Skin of body (tissue), 3 donors: ENCODE measurements at places on chromosomes 12 and 14.

- no peak for DNase-seq
Measured at GRCh38 chr12:120473807-120474615, 4.5 kb upstream of the SRSF9 start.

DNA sequence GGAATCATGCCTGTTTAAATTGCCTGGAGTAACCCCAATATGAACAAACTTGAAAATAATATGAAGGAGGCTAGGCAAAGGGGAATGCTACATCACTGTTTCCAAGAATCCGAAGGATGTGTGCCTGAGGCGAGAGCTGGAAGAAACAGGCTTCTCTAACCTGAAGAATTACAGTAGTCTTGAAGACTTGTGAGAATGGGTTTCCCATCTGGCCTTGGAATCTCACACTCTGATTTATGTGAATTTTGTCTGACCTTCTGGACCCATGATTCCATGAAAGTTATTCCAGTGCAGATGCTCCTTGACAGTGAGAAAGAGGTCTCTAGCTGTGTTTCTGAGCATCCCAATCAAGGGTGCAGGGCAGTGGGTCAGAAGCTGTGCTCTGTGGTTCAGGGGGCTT lies 122.1 kb upstream of the PARP11 start:
- no peak for DNase-seq

- DNase-seq: no peak
Measured at GRCh38 chr12:18492372-18493025, 231.2 kb downstream of the PIK3C2G start.

GRCh38 chr14:22845821-22846625 lies 9.6 kb downstream of the MMP14 start:
- DNase-seq: no peak

DNA sequence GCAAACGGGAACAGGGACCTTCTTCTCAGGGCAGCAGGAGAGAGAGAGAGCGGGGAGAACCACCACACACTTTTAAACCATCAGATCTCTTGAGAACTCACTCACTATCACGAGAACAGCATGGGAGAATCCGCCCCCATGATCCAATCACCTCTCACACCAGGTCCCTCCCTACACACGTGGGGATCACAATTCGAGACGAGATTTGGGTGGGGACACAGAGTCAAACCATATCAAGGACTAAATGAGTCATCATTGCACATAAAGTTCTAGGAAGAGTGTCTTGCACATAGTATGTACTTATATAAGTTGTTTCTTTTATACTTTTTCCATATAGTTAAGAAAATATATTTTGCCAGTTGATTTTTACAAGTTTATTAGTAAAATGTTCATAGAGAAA lies 17.6 kb upstream of the NTN4 start:
- no peak for DNase-seq

- DNase-seq: no peak
Measured at GRCh38 chr12:59624732-59625460, 29.1 kb downstream of the SLC16A7 start.

DNA sequence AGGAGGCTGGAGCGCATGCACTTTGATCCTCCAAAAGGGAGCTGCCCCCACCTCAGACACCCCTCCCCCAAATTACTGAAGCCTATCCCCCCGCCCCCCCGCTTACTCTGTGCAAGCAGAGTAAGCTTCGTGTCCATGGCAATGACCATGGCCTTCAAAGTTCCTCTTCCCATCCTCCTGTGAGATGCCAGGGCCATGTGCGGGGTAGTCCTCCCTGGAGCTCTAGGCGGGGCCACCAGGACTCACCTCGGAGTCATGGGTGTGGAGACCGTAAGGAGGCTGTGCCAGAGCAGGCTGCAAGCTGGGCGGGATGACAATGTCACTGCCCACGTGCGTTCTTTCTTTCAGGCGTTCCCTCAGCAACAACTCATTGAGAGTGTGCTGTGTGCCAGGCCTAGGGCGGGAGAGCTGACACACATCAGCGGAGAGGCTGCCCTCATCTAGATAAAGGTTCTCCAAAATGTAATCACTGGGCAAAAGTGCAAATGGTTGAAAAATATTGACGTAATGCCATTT lies 66.8 kb downstream of the C14orf132 start:
- DNase-seq: no peak

- DNase-seq: no peak
Measured at GRCh38 chr14:62409169-62409568, 636.1 kb downstream of the KCNH5 start.

DNA sequence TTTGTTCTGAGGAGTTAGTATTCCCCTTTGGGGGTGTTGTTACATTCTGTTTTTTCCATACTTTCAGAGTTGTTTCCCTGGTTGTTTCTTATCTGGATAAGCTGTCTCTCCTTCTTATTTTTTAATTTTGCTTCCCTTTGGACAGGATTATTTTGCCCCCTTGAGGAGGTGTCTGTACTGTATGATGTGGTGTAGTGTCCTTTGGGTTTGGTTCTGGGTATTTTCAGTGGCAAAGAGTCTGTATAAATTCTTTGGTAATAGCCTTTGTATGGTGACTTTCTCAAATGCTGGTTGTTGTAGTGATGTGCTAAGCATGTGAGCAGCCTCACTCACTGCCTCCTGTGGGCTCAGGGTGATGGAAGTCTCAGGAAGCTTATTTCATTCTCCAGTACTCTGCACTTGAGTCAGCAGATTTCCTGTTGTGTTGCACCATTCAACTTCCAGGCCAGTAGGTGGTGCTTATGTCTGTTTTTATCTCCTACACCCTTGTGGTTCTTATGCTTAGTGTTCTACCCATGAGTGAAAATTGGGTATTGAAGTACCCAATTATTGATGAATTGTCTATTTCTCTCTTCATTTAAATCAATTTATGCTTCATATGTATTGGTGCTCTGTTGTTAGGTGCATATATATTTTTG lies 103.3 kb upstream of the PMCH start:
- DNase-seq: no peak

- DNase-seq: no peak
Measured at GRCh38 chr14:79967001-79967400, 244.3 kb downstream of the DIO2 start.

GRCh38 chr12:25940886-25941285 lies 17.6 kb upstream of the RASSF8 start:
- DNase-seq: no peak

DNA sequence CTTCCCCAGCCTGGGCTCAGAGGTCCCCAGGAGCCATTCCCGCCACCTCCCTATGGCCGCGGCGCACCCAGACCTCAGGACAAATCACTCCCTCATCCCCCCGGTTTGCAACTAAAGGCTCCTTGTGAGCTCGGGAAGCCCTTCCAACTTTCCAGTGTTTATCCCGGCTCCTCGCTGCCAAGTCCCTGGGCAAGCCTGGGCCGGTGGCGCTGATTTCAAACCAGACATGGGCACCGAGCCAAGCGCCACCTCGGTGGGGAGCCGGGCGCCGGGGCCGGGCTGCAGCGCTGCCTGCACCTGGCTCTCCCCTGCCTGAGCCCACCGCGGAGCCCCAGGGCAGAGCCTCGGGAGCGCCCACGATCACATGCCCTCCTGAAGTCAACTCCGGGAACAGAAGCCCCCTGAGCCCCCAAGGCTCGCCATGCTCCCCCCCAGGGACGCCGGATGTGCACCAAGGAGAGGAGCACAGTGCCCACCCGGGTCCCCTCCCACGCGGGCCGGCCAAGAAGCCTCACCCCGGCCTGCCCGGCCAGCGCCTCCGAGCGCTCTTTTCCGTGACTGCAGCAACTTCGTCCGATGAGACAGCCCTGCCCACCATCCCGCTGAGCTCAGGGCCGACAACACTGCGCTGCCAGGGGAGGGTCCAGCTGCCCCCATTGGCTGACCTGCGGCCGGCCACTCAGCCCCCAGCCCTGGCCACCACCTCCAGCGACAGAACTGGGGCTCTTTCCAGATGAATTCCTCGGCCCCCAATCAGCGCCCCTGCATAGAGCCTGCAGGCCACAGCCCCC lies 50.0 kb downstream of the NCOR2 start:
- DNase-seq: peak; percentile 58

DNA sequence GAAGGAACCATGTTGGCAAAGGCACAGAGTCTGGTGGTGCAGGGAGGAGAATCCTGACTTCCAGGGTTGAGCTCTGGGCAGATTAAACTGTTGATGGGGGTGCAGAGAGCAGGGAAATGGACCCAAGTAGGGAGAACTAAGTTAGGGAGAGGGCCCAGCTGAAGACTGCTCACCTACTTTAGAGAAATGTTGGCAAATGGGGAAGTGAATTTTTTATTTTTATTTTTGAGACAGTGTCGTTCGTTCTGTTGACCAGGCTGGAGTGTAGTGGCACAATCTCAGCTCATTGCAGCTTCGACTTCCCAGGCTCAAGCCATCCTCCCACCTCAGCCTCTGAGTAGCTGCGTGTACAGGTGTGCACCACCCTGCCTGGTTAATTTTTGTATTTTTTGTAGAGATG lies 32.1 kb upstream of the TUBA1A start:
- DNase-seq: no peak

GRCh38 chr12:32240831-32241230 lies 134.2 kb downstream of the BICD1 start:
- no peak for DNase-seq

DNA sequence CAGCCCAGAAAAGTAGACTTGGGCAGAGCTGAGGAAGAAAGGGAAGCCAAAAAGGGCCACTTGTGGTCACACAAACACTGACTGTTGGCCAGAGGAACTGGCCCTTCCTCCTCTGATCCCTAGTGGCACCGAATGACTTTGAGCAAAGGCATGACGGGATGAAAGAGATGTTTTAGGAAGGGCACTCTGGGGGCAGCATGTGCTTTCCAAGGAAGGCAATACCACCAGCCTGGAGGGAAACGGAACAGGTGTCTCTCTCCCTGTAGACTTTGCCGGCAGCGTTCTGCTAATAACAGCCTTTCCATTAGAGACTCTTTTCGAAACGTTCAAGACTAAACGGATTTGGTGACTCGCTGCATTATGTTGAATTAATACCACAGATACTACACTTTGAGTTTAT lies 12.3 kb upstream of the FBXO21 start:
- DNase-seq: no peak

- no peak for DNase-seq
Measured at GRCh38 chr14:62885451-62885850, 159.8 kb downstream of the KCNH5 start.

- no peak for DNase-seq
Measured at GRCh38 chr12:49543221-49543913, 4.5 kb downstream of the KCNH3 start.

- DNase-seq: no peak
Measured at GRCh38 chr12:111367661-111368221, 1.2 kb downstream of the PHETA1 start.

- DNase-seq: no peak
Measured at GRCh38 chr12:19451196-19451595, 11.9 kb downstream of the AEBP2 start.
